K562 (cell line): ENCODE measurements at places on chromosomes 13 and 19. TPM values are rescaled to one million over a fixed set of nuclear protein-coding genes. Genes with fewer than 3 reads are reported as not detected.

DNA sequence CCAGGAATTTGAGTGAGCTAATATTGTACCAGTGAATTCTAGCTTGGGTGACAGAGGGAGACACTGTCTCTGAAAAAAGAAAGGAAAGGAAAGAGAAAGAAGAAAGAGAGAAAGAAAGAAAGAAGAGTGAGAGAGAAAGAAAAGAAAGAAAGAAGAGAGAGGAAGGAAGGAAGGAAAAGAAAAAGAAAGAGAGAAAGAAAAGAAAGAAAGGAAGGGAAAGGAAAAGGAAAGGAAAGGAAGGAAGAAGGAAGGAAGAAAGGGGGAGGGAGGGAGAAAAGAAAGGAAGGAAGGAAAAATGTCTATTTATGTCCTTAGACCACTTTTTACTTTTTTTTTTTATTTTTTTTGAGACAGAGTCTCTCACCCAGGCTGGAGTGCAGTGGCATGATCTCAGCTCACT lies 5.4 kb upstream of the ZNF491 start:
- H3K27ac ChIP-seq, result no peak overlapping the region
- no peaks in the 10 kb centered on the region for H3K36me3 ChIP-seq
- no peaks in the 10 kb centered on the region for H3K27me3 ChIP-seq
- peaks cover 8% of the 10 kb centered on the region; the same call in 1 of the 2 replicates for H3K4me1 ChIP-seq

DNA sequence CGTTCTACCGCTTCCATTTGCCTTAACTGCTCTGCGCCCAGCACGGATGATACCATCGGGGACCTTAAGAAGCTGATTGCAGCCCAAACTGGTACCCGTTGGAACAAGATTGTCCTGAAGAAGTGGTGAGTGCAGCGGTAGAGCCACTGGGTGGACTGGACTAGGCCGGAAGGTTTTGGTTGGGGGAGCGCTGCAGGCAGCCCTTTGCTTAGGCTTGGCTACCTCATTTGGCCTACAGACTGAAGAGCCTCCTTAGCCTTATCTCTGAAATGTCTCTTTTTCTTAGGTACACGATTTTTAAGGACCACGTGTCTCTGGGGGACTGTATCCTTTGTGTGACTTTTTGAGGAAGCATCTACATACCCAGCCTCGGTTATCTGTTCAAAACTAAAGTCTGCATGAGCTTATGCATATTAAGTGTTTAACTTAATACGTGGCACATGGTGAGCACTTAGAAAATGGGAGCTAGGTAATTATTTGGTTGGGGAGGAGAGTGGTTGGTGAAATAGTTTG lies 889 bp downstream of the UBL5 start:
- peak overlapping the region; percentile 66 for H3K27ac ChIP-seq
- H3K4me1 ChIP-seq, result peaks cover 2% of the 10 kb centered on the region; the same call in 1 of the 3 replicates

DNA sequence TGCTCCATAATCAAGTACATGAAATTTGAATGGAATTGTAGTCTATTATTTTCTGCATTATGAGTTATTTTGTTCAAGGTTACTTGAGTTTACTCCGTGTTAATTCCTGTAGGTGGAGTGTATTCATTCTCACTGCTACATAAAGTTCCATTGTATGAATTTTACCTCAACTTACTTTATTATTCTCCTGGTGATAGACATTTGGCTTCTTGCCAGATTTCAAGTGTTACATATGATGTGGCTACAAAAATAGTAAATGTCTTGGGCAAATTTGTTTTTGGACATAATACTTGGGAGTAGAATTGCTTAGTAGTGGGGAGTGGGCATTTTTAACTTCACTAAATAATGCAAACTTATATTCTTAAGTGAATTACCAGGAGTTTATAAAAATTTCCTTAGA lies 328.9 kb downstream of the SHISA2 start:
- no peaks in the 10 kb centered on the region for H3K36me3 ChIP-seq
- H3K4me1 ChIP-seq, result no peaks in the 10 kb centered on the region
- DNase-seq, result no peak
- no peak overlapping the region for H3K27ac ChIP-seq
- no peak overlapping the region for H3K4me3 ChIP-seq

- DNase-seq, result no peak
- H3K4me3 ChIP-seq, result no peak overlapping the region
- no peaks in the 10 kb centered on the region for H3K27me3 ChIP-seq
- H3K27ac ChIP-seq, result no peak overlapping the region
Observed at GRCh38 chr13:50634339-50634738, 209.2 kb downstream of the DLEU7 start.

- H3K4me3 ChIP-seq, result no peak overlapping the region
- no peak overlapping the region for H3K27ac ChIP-seq
- peaks cover 5% of the 10 kb centered on the region for H3K4me1 ChIP-seq
- H3K36me3 ChIP-seq, result peaks cover 41% of the 10 kb centered on the region
- no peaks in the 10 kb centered on the region for H3K27me3 ChIP-seq
- DNase-seq, result no peak
Observed at GRCh38 chr19:19530423-19530804, 1.7 kb downstream of the YJEFN3 start.

DNA sequence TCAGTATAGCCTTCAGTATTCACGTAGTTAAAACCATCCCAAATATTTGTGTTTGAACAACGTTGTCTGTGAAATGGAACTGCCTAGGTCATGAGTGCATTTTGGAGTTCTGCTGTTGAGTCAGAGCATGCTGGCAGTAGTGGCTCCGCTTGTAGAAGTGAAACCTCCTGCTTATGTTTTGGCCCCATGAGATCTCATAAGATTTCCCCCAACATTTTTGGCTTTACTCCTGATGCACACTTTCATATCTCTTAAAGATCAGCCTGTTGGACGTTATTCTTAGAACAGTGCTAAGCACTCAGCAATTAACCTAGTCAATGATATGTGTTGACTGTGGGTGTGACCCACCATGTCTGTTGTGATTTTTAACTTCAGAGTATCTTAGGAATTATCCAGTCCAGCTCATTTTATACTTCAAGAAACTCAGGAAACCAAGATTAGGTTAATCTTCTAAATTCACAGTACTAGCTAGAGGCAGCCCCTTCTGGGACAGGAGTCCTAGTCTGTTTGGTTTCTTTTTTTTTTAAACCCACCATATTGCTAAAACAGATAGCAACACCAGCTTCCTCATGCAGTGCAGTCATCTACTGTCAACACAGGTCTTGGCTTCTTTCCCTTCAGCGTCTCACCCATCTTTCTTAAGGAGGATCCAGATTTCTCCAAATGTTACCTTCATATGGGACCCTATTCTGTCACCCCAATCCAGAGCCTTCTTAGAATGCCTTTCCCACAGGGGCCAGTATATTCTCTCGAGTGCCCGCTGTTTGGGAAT lies 26.2 kb downstream of the RAP2A start:
- H3K27ac ChIP-seq, result no peak overlapping the region
- no peaks in the 10 kb centered on the region for H3K4me1 ChIP-seq
- no peaks in the 10 kb centered on the region for H3K27me3 ChIP-seq
- H3K4me3 ChIP-seq, result no peak overlapping the region

GRCh38 chr19:35740108-35740422 lies 2.2 kb downstream of the IGFLR1 start:
- H3K4me3 ChIP-seq, result peak overlapping the region; percentile 65
- H3K27me3 ChIP-seq, result no peaks in the 10 kb centered on the region
- peaks cover 60% of the 10 kb centered on the region; the same call in 2 of the 3 replicates for H3K36me3 ChIP-seq

GRCh38 chr13:103772576-103772975 lies 706.4 kb upstream of the SLC10A2 start:
- no peak overlapping the region for H3K27ac ChIP-seq
- H3K27me3 ChIP-seq, result no peaks in the 10 kb centered on the region
- no peak overlapping the region for H3K4me3 ChIP-seq
- H3K36me3 ChIP-seq, result no peaks in the 10 kb centered on the region
- peak; percentile 7 for DNase-seq

DNA sequence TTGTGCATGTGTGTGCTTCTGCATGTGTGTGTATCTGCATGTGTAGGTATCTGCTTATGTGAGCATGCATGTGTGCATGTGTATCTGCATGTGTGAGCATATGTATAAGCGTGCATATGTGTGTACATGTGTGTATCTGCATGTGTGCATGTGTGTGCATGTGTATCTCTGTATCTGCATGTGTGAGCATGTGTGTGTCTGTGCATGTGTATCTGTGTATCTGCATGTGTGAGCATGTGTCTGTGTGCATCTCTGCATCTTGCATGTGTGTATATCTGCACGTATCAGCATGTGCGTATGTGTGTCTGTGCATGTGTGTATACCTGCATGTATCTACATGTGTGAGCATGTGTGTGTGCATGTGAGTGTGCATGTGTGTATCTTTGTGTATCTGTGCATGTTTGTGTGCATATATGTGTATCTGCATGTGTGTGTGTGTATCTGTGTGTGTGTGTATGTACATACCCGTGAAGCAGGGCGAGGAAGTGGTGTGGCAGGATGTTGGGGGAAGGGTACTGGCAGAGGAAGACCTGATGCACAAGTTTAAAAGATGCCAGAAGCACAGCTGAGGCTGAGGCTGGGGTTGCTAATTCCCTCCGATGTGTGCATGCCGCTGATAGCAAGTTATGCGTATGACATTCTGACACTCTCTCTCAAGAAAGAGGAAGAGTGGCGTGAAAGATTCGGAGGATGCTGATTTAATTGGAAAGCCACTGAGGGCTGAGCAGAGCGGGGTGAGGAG lies 64.2 kb downstream of the TEX29 start:
- H3K4me1 ChIP-seq, result no peaks in the 10 kb centered on the region
- peaks cover 28% of the 10 kb centered on the region for H3K27me3 ChIP-seq
- no peak overlapping the region; the same call in 2 of the 3 replicates for H3K27ac ChIP-seq
- H3K4me3 ChIP-seq, result no peak overlapping the region
- no peak for DNase-seq

GRCh38 chr13:92976657-92977056 lies 249.9 kb upstream of the GPC6 start:
- no peak for DNase-seq
- H3K4me3 ChIP-seq, result no peak overlapping the region
- H3K36me3 ChIP-seq, result no peaks in the 10 kb centered on the region
- no peaks in the 10 kb centered on the region for H3K4me1 ChIP-seq
- H3K27me3 ChIP-seq, result no peaks in the 10 kb centered on the region
- no peak overlapping the region for H3K27ac ChIP-seq

DNA sequence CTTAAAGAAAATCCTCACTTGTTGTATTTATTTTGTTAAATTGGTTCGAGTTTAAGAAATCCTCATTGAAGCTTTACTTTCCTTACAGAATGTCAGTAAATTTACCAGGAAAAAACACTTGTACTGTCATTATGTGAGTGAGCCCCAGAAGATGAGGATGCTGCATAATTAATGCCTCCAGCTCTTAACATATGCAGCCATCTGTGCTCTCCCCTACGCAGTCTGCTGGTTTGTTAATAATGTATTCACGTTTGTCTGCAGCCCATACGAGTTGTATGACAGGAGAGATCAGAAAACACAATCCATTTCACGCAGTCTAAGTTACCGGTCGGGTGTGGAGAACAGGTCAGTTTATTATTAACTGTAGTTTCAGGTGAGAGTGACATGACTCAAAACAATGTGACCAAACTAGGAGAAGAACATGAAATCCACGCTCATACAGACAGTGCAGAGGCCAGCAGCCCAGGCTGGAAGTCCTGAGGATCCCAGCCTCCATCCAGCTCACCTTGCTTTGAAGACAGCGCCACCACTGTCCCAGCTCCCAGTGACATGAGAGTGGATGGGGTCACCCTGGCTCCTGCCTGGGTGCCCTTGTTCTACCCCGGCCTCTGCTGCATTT lies 19.8 kb upstream of the ATP11A start:
- DNase-seq, result no peak
- H3K27me3 ChIP-seq, result peaks cover 39% of the 10 kb centered on the region
- no peak overlapping the region for H3K4me3 ChIP-seq
- H3K4me1 ChIP-seq, result no peaks in the 10 kb centered on the region
- H3K27ac ChIP-seq, result no peak overlapping the region

GRCh38 chr19:36101550-36102327 lies 9.2 kb upstream of the OVOL3 start:
- H3K4me1 ChIP-seq, result peaks cover 54% of the 10 kb centered on the region
- no peak for DNase-seq
- H3K36me3 ChIP-seq, result peaks cover 93% of the 10 kb centered on the region
- H3K4me3 ChIP-seq, result no peak overlapping the region

GRCh38 chr13:22839603-22840530 lies 340.9 kb upstream of the SGCG start:
- H3K36me3 ChIP-seq, result no peaks in the 10 kb centered on the region
- peak overlapping the region; percentile 52; the same call in 1 of the 3 replicates for H3K27ac ChIP-seq
- H3K4me3 ChIP-seq, result no peak overlapping the region
- no peaks in the 10 kb centered on the region for H3K4me1 ChIP-seq
- DNase-seq, result peak; percentile 9
- no peaks in the 10 kb centered on the region for H3K27me3 ChIP-seq

DNA sequence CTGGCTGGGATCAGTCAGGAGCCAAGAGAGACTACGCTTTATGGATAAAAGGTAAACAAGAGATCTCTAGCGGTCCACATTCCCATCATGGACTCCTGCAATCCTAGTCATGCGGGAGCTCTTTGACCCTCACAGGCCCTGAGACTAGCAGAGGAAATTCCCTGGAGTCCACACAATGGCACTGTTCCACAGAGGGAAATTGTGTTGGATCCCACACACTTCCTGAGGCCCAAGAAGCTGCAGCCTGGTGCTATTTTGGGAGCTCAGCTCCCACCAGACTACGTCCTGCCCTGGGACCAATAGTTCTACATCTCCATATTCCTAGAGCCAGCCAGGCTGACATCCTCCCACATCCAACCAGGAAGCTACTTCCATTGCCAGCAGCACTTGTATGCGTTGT lies 2358.4 kb downstream of the PCDH9 start:
- H3K36me3 ChIP-seq, result no peaks in the 10 kb centered on the region
- no peaks in the 10 kb centered on the region for H3K27me3 ChIP-seq
- no peak overlapping the region for H3K4me3 ChIP-seq
- H3K4me1 ChIP-seq, result no peaks in the 10 kb centered on the region
- H3K27ac ChIP-seq, result no peak overlapping the region

DNA sequence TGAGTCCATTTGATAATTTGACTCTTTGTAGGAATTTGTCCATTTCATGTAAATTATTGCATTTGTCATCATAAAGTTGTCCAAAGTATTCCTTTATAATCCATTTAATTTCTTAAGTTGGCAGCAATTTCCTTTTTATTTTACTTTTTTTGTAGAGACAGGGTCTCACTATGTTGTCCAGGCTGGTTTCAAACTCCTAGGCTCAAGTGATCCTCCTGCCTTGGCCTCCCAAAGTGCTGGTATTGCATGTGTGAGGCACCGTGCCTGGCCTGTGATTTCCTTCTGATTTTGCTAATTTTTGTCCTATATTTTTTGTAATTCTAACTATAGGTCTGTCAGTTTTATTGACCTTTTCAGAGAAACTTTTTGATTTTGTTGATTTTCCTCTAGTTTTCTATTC lies 84.9 kb downstream of the URI1 start:
- H3K36me3 ChIP-seq, result peaks cover 18% of the 10 kb centered on the region; the same call in 1 of the 3 replicates
- no peaks in the 10 kb centered on the region for H3K4me1 ChIP-seq
- no peak overlapping the region for H3K4me3 ChIP-seq

Gene ARHGEF1
- 126 and 149 TPM in 2 replicates for total RNA-seq

Gene LSR
- total RNA-seq, result 83.3 and 87.9 TPM in 2 replicates

Gene PGLYRP2
- total RNA-seq, result not detected in 2 replicates

Gene PPAN
- total RNA-seq, result 113 and 122 TPM in 2 replicates

Gene OR7A5
- total RNA-seq, result not detected in 2 replicates

Gene C19orf73
- total RNA-seq, result 1.6 and 3.2 TPM in 2 replicates
